NCI-H446 (cell line): ENCODE measurements at places on chromosomes 4 and X.

- no peak for DNase-seq
These were observed 138.2 kb downstream of the EMCN start for GRCh38 chr4:100379583-100380105.

- DNase-seq: no peak
These were observed 6.0 kb downstream of the RASGEF1B start for GRCh38 chr4:81465406-81466340.

DNA sequence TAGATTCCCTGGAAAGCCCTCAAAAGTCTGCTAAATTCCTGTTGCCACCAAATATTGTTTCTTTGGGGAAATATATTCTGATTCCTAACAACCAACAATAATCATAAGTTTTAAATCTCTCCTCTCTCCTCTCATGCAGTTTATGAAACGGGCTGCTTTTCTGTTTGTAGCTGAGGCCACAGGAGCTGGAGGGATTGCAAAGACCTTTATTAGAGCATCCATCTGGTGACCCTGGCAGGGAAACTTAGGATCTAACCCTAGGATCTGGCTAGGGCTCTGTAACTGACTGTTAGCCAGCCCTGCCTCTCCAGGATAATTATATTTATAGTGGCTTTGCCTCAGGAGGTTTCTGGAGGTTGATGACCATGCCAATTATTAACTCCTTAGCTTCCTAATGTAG is 56.9 kb downstream of the SMAD1 start:
- DNase-seq: peak; percentile 46

DNA sequence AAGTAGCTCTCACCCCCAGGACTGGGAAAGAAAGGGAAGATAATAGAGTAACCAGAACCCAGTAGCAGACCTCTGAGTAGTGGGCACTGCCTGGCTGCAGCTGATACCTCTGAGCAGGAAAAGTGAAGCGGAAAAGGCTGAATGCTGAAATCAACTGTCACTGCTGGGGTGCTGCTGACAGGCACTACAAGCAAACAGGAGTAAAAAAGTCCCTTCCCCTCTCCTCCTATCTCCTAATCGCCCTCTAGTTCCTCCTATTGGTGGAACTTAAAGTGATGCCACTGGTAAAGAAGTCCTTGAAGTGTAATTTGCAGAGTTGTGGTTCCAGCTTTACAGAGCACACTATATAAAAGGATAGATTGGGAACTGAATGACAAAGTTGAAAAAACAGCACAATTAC is 32.8 kb upstream of the GLRB start:
- peak; percentile 68 for DNase-seq

DNA sequence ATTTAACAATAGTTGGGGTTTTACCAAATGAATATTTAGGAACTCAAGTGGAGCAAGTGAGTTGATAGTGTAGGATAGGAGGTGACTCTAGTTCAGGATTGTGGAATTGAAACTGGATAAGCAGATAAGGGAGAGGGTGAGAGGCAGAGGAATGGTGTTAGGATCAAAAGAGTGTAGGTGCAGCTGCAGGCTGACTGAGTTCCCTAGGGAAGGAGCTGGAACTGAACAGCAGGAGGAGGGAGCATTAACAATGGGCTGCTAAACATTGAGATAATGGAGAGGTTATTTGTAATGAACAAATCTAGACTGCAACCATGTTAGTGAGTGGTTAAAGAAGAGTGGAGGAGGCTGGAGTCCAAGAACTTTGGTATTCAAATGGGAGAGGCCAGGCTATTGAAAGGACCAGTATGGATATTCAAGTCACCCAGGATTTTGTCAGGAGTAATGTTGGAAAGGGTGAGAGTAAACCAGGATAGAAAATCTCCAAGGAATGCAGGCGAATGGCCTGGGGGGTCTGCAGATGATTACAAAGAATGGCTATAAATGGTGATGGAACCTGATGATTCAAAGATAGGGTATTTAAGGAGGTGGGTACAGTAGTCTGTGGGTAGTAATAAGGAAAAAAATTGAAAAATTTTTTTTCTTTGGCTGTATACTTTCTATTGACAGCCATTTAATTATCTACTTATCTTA is 497.1 kb upstream of the TENM3 start:
- no peak for DNase-seq

DNA sequence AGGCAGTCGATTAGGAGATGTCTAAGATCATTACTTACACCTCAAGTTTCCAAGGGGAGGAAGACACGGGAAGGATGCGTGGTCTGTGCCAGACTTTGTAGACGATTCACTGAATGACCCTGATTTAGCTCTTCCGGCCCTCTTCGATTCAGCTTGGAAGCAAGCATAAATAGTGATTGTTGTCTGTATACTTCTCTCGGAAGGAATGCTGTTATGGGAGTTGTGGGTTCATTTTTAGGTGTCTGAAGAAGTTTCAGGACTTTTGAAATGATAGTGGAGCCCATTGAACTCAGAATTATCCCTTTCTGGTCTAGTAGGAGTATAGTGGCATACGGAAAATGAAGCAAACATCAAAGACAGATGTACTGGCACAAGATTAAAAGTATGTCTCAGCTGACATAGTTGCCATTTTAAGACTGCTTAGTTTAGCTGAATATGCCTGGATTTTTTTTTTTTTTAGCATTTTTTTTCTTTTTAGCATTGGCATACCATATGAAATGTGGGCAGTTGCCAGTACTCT is 1.0 kb upstream of the ANKRD17 start:
- DNase-seq: no peak

- DNase-seq: no peak
These were observed 18.3 kb upstream of the H2AZ1 start for GRCh38 chr4:99968330-99968729.

DNA sequence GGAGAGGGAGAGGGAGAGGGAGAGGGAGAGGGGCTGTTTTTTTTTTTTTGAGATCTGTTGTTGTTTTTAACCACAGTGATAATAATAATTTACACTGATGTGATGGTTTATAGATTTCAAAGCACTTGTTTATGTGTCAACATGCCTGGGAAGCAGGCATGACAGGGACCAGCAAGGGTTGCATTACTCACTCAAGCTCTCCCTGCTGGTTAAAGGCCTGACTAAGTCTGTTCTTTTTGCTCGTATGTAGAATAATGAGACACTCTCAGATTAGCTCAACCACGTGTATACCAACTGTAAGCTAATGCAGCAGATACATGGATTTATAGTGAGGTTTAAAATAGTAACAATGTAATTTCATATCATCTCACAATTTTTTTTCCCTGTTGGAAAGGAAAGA is 134.6 kb upstream of the BOD1L1 start:
- DNase-seq: no peak

- no peak for DNase-seq
These were observed 54.9 kb downstream of the STX18 start for GRCh38 chr4:4486969-4487368.

GRCh38 chrX:85052636-85053343 is 49.1 kb downstream of the APOOL start:
- DNase-seq: peak; percentile 4

GRCh38 chr4:188665491-188666457 is 526.5 kb downstream of the TRIML1 start:
- DNase-seq: no peak

- no peak for DNase-seq
These were observed 9.4 kb upstream of the RHOH start for GRCh38 chr4:40187386-40187906.

DNA sequence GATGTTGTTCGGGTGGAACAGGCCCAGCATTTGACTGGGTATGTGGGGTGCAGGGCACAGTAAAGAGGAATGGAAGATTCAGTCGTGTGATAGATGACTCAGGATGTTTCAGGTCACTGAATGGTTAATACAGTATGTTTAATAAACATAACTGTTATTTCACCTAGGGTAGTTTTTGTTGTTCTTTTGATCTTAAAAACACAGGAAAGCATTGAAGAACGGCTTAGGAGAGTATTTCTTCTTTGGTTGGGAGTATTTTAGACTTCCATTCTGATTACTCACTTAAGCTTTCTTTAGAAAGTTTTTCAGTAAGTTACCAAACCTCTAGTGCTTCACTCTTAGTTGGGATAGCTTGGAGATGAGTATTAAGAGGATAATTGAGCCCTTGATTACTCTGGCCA is 62.3 kb downstream of the STAG2 start:
- no peak for DNase-seq

DNA sequence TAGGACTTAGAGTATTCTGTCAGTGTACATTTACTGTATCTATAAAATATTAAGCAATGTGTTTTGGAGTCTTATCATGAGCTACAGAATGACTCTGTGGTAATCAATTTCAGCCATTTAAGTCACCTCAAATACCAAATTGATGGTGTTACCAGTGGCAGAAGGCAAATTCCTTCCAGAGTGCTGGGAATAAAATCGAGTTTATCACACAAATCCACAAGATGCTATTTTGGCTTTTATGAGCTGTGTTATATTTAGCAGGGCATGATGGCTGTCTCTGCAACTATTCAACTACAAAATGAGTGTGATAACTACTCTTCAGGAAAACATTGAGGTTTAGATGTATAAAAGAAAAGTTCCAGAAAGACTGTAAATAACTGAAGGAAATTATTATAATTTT is 78.2 kb downstream of the AREG start:
- DNase-seq: no peak

DNA sequence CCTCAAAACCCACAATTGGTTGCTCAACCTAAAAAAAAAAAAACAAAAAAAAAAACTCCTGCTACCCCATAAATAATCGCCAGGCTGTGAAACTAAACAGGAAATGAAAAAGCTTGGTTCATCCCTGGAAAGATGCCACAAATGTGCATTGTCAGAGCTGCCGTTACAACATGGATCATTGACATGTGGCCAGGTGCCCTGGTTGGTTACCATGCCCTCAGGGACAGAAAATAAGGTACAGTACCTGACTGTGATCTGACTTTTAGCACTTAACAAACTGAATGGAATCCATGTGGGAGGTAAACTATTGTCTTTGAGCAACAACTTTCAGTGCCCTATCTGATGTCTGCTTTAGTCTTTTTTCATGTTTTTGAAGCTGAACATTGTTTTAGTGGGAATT is 118.0 kb upstream of the RPL34 start:
- DNase-seq: no peak

DNA sequence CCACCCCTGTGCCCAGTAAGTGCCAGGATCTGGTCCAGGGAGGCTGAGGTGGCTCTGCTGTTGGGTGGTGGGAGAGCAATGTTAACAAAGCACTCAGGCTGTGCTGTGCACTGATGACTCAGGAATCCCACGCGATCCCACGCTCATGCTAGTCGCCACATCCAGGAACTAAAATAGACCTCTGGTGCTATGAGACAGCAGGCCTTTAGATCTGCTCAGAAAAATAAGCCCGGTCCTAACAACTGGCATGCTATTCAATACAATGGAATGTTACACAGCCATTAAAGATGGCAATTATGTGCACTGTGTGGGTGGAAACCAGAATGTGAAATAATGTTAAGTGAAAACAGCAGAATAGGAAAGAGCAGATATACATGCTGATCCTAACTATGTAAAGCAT is 26.0 kb downstream of the ARL13A start:
- no peak for DNase-seq

- DNase-seq: no peak
These were observed 2.9 kb downstream of the PAK3 start for GRCh38 chrX:111098874-111099273.

GRCh38 chr4:84931961-84932360 is 34.5 kb downstream of the WDFY3 start:
- DNase-seq: no peak

- no peak for DNase-seq
These were observed 435.2 kb downstream of the IDS start for GRCh38 chrX:149069899-149070298.

DNA sequence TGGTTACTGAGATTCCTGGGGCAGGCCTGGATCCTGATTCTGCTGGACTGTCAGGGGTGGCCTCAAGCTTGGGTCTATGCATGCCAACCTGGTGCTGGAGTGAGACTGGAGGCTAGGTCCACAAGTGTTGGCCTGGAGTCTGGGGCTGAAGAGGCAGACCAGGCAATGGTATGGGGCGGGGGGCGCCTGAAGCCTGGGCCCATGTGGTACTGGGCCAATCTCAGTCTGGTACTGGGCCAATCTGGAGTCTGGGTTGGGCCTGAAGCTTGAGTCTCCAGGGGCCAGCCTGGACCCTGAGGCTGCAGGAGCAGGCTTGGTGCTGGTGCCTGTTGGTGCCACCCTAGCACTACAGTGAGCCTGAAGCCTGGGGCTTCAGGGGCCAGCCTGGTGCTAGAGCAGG is 108.9 kb upstream of the ZCCHC13 start:
- no peak for DNase-seq

DNA sequence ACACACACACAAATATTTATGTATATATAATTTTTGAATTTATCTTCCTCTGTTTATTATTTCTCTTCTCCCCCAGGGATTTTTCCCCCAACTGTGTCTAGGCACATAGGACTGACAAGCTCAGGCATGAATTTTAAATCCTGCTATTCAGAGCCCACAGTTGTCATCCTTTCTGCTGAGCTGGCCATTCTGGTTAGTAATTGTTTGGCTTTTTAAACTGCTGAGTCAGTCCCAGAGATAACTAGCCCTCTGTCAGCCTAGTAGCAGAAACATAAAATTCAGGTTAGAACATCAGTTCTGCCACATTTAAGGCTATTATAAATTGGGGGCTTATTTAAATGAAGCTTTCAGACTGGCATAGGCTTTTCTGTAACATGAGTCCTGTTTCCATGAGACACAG is 151.7 kb upstream of the MAOA start:
- no peak for DNase-seq

GRCh38 chr4:2689825-2690700 is 66.1 kb downstream of the TNIP2 start:
- no peak for DNase-seq

- DNase-seq: no peak
These were observed 55.7 kb downstream of the SEPSECS start for GRCh38 chr4:25104591-25104990.

DNA sequence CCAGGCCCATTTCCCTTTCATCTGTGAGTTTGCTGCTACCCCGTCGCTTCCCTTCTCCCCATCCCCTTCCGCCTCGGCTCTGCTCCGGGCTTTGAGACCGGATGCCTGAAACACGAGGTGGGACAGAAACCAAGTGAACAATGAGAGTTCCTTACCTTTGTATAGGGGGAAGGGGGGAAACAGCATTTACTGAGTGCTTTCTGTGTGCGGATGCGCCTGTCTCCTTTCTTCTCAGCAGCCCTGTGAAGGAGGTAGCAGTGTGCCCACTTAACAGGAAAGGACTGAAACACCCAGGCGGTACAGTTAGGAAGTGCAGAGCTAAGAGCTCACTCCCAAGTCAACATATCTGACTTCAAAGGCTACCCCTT is 43.2 kb upstream of the TMSB15B start:
- no peak for DNase-seq

DNA sequence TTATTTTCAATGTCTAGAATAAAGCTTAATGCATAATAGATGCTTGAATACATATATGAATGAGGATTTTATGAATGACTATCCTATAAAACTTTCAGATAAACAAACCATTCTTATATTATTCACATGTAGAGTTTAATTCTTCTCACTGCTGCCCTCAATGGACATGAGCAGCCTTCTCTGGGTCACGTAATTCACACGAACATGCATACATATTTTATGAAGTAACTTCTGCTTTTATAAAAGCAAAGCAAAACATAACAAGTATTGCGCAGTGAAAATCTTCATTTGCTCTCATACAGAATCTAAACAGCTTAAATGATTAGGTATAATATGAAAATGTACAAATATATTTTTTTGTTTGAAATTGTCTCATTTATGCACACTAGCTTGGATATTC is 116.7 kb downstream of the TMA16 start:
- no peak for DNase-seq
